RWPE1 (cell line): ENCODE measurements at places on chromosomes 2 and 18.

- no peak for DNase-seq
Observed at GRCh38 chr2:10185046-10185445, 62.5 kb downstream of the RRM2 start.

DNA sequence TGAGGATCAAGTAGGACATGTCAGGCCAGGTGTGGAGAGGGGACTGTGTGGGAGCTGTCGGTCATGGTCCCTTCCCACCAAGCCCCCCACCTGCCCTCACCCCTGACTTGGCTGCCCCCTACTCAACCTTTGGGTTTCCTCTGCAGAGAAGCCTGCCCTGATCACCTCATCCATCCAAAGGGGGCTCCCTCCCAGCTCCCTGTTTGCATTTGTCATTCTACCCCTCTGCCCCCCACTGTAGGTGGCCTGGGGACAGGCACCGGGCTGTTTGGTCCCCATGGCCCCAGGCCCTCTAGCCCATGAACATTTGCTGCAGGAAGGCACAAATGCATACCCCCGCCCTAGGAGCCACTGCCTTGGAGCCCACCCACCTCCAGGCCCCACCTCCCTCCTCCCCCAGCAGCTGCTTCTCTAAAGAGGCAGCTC, 115.0 kb downstream of the SMAD7 start:
- no peak for DNase-seq

- DNase-seq: no peak
Observed at GRCh38 chr2:38619458-38620164, 16.9 kb upstream of the HNRNPLL start.

DNA sequence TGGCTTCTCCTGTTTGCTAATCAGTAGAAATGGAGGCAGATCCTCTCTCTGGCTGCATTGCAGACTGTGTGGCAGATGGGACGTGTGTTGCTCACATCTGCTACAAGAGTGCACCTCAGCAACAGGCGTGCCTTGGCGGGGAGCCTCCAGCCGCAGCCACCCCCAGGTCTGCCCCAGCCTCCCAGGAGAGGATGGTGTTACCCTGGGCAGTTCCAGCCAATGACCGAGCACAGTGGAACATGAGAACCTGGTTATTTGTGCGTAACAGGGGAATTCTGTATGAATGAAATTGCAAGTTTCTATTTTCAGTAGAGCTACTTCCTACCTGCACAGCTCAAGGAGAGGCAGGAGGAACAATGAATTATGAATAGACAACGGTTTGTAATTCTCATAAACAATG, 130.6 kb upstream of the CBLN2 start:
- no peak for DNase-seq

DNA sequence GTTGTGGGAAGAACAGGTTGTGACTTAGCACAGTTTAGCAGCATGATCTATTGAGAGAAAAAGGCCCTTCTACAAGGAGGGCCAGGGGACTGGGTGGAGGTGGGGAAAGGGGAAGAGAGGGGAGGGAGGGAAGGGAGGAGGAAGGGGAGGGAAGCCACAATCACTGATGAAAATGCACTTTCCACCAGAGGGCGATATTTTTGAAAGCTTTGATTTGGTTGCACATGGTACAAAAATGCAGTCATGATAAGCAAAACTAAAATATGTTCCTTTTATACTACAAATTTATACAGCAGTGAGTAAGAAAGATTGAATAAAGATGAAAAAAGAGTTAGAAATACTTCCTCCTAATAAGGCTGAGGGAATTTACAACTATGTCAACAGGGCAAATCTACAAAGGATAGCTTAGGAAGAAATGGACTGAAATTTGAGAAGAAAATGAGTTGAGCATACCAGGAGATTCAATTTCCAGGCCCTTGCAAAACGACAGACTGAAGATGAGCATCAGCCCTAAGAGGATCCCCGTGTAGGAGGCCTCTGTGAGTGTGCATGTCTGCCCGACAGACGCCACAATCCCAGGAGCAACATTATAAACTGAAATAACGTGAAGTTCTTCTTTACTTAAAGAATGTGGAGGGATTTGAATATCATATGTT, 17.2 kb downstream of the SH3YL1 start:
- DNase-seq: peak; percentile 38

DNA sequence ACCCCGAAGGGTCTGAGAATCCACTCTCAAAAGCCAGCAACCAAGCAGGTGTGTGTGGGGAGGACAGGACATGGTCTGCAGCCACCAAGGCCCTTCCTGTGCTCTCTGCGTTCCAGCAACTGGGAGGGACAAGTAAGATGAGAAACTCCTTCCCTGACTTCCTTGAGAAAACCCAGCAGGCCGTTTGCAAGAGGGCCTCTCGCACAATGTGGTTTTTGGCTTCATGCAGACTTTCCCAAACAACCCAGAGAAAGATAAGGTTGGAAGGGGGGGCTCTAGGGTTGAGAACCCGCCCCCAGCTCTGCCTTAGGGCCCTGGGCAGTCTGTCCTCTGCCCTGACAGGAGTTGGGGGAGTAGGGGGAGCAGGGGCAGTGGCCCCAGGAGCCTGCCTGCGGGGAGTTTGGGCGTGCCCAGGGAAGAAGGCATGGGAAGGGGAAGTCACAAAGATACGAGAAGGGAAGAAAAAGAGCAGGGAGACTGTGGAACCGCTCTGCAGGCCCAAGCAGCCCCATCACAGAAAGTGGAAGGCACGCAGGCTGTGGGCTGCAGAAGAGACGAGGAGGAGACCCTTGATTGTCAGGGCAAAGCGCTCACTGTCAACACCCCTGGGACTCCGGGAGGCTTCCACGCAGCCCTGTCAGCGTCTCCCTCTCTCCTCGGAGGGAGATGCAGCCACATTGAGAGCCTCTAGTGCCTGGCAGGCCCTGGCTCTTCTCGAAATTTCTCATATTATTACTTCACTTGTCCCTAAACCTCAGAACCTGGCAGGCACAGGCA, 99.8 kb downstream of the SMAD7 start:
- DNase-seq: no peak
